ENCODE measurements at places on chromosomes 3 and 15.

- peak; percentile 82 for DNase-seq
Observed at GRCh38 chr15:73922186-73923151, 3.8 kb upstream of the LOXL1 start.

GRCh38 chr15:63601026-63601703, 4.0 kb downstream of the FBXL22 start:
- peak; percentile 48 for DNase-seq

GRCh38 chr15:76577879-76578512, 241.4 kb downstream of the ISL2 start:
- no peak for DNase-seq

DNA sequence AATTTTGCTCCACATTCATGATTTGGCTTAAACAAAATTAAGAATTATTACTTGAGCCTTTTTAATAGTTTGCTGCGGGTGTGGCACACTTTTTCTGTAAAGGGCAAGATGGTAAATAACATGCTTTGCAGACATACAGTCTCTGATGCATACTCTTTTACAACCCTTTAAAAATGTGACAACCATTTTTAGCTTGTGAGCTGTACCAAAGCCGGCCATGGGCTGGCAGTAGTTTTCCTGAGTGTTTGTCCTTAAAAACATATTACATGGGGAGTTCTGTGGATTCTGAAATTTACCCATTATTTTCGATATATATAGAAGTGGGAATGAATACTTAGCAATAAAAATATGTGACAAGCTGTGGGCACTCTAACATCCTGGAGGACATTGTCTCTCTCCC, 163.4 kb downstream of the FNDC3B start:
- DNase-seq = no peak

DNA sequence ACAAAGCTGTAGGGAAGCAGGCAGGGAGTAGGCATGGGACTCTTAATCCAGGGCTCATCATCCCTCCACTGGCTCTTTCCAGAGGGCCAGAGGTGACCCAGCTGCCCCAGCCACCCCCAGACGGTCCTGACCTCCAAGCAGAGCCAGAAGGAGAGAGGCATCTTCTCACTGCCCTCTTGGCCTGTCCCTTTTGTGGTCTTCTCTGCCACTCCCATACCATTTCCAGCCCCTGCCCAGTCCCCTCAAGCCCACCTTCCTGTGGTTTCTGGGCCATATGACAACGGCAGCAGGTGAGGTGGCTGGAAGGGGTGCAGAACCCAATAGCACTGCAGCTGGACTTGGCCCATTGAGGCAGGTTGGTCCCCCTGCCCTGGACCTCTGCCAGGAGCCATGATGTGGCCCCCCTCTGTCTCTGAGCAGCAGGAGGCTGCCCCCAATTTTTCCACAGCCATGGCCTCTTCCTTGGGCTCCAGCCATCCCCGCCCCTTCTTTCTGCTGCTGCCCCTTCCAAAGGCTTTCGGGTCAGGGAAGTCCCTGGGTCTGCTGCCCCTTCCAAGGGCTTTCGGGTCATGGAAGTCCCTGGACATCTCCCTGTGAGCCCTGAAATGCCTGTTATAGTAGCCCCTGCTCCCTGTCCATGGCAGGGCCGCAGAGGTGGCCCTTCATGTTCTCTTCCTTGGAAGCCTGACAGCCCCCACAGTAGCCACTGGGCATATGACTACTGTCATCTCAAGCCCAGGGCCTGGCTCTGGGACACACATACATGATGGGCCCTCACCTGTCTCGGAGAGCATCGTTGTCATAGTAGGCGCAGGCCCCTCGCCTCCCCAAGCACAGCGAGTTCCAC, 39.5 kb upstream of the RAB6B start:
- DNase-seq = no peak

- DNase-seq = no peak
Observed at GRCh38 chr3:184489268-184489841, 72.2 kb upstream of the EPHB3 start.

DNA sequence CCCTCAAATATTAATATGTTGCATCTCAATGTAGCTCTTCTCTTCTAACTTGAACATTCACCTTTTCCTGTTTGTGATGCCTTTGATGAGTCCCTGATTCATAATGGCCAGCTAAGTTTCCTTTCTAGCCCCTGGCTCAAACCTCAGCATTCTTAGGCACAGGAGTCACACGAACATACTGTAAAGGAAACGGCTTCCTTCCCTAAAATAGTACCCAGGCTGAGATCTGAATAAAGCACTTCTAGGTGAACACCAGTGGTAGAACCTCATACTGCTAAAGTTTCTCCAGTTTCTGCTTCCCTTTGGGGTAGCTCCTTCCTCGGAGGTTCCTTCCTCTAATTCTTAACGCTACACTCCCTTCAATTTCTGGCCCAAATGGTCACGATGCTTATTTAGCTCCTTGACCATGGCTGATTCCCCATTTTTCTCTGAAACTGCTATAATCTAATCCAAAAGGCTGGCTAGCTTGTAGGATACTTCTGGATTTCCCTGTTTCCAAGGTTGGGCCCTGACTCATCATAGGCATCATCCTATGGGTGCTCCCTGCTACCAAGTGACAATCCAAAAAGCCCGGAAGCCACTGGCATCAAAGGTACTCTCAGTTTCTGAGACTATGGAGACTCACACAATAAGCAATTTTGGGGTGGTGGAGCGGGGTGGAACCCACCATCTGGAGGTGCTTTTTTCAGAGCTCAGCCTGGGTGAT, 2.4 kb downstream of the ANAPC13 start:
- peak; percentile 68 for DNase-seq

GRCh38 chr3:12982619-12983101, 90.6 kb downstream of the IQSEC1 start:
- DNase-seq = no peak

DNA sequence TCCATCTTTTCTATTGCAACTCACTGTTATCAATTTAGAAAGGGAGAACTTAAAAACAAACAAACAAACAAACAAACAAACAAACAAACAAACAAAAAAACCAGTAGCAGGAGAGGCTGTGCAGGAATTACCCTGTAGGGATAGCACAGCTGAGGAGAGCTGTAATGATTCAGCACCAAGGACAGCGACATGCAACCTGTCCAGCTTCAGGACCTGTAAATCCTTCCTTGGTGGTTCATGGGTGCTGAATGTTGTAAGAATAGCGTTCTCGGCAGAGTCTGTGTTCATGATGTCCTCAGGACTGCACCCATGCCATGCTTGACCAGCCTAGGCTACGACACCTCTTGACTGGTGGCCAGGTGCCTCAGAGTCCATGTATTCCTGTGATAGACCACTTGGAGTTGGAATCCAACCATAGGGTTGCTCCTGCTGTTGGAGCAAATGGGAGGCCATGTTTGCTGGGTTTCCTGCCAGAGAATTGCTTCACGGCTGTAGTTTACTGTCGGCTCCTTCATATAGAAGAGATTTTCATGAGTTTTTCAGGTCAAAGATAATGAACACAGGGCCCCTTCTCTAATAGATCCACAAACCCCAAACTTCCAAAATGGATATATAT, 65.9 kb downstream of the CACNA2D3 start:
- DNase-seq = peak; percentile 24

- no peak for DNase-seq
Observed at GRCh38 chr15:60128710-60129109, 124.6 kb downstream of the FOXB1 start.

DNA sequence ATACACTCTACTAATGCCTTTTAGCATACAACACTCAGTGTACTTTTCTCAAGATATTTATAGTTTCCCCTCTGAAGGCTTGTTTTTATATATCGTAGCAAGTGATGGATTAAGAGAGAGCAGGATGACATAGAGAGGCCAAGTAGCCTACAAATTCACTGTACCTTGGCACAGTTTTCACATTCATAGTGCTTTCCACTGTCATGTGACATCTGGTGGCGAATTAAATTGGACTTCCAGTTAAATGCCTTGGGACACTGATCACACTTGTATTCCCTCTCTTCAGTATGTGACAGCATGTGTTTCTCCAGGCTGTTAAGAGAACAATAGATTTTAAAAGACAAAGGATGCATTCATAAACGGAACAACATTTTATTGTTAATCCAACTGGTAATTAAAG, 541.1 kb downstream of the MECOM start:
- no peak for DNase-seq

- DNase-seq = peak; percentile 53
Observed at GRCh38 chr15:86555098-86555497, 475.4 kb downstream of the AGBL1 start.

- DNase-seq = no peak
Observed at GRCh38 chr3:65401359-65402305, 637.1 kb downstream of the MAGI1 start.

GRCh38 chr15:94412979-94413746, 181.8 kb downstream of the MCTP2 start:
- DNase-seq = peak; percentile 56

- no peak for DNase-seq
Observed at GRCh38 chr3:148128136-148128535, 569.6 kb upstream of the AGTR1 start.

GRCh38 chr15:88341653-88342052, 85.1 kb upstream of the NTRK3 start:
- no peak for DNase-seq

DNA sequence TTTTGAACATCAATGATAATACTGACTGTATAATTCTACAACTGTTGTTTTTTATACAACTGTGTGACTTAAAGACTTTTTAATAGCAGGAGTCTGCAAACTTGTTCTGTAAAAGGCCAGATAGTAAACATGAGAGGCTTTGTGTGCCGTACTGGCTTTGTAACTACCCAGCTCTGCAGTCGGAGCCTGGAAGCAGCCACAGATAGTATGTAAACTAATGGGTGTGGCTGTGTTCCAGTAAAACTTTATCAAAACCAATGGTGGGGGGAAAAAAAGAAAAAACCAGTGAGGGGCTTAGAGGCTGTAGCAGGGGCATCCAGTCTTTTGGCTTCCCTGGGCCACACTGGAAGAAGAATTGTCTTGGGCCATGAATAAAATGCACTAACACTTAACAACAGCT, 11.9 kb downstream of the ASB7 start:
- no peak for DNase-seq

GRCh38 chr15:46778876-46779275, 938.4 kb upstream of the SEMA6D start:
- DNase-seq = no peak

- no peak for DNase-seq
Observed at GRCh38 chr15:83793069-83793468, 139.1 kb downstream of the ADAMTSL3 start.

DNA sequence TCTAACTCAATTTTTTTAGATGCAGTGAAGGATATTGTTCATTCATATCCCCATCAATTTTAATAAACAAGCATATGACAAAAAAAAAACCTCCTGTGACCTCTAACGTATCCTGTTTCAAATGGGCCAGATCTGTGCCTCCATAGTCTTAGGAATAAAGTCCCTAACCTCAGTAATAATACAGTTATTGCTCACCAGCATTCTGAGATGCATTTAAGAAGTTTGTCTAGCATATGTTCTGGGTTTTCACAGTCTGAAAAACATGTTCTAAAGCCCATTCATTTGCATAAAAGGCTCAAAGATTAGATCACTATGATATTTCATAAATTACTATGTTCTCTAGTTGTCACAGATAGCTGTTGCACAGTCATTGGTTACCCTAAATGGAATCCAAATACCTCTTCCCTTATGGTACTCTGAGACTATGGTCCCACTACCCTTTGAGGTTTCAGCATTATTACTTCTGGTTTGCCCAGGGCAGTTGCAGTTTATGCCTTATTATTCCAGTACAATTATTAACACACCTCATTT, 190.1 kb downstream of the ZIC4 start:
- no peak for DNase-seq

DNA sequence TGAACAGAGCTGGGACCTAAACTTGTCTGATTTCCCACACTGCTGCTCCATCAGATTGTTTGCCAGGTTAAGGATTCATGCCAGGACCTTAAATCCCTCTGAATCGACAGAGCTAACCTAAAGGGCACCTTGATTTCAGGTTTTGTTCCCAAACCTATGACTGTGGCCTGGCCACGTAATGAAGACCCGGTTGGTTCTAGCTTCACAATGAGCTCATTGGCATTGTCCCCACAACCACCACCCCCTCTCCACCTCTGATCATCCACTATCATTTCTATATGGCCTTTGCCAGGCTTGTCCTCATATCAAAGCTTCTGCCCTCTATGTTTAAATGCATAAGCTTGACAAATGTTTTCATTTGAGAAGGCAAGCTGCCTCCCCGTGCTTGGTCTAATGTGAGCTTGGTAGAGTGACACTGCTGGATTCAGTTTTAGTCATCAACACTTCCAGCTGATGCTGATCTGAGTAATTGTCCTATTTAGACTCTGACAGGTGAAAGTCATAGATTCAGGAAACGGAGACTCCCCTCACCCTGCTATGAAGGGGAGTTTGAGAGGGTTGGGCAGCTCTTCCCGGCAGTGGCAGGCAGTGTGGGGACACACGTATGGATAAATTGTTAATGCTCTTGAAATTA, 407.1 kb upstream of the CFAP20DC start:
- DNase-seq = no peak

DNA sequence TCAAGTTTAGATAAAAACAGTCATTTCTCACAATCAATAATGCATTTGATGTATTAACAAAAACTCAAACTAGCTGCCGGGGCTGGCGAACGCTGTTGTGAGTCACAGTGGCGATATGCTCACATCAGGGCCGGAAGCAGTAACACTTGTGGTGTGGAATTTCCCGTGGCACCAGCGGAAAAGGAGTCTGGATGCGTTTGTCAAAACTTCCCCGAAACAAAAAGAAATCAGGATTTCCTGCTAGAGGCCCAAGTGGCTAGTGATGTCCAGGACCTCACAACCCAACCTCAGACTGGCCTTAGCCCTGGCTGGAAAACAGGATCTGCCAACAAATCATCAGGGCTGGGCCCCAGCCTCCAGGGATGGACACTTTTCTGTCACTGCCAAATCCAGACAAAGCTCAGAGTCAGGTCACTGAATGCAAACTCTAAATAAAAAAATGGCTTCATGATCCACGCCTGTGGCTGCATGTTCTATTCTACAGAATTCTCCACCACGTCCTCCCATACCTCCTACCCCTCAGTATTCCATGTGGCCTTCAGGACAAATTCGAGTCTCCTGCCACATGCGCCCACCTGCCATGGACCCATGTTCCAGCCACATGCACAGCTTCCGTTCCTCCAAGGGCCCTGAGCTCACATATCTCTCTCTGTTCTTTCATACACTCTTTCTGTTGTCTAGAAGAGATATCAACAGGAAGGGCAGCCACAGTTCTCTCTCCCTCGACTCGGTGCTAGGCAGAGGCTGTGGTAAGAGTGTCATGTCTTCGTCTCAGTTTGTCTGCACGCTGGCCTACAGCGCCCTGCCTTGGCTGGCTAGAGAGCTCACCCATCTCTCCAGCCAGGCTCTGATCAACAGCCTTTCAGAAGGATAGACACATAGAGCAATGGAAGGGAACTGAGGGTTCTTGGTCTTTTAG, 35.4 kb downstream of the EHD4 start:
- peak; percentile 95 for DNase-seq

GRCh38 chr3:123420416-123420968, 28.4 kb downstream of the ADCY5 start:
- no peak for DNase-seq

GRCh38 chr3:73624017-73624820, 522 bp downstream of the PDZRN3 start:
- DNase-seq = peak; percentile 84
